ENCODE measurements at places on chromosomes 16 and 17.

DNA sequence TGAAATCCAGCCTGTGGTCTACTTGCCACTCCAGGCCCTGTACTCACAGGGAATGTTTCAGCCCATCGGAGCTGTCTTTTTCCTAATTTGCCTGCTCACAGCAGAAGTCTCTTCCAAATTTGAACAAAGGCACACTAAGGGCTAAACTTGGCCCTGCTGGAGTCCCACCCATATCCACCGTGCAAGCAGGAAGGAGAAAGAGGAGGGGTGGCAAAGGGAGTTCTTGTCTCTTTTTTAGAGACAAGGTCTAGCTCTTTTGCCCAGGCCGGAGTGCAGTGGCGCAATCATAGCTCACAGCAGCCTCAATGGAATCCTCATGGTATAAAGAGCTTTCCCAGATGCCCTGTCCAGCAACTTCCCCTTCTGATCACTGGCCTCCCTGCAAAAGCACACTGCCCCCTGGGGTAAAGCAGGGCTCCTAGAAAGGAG, 2.7 kb upstream of the PRM1 start:
- DNase-seq = peak; percentile 15

DNA sequence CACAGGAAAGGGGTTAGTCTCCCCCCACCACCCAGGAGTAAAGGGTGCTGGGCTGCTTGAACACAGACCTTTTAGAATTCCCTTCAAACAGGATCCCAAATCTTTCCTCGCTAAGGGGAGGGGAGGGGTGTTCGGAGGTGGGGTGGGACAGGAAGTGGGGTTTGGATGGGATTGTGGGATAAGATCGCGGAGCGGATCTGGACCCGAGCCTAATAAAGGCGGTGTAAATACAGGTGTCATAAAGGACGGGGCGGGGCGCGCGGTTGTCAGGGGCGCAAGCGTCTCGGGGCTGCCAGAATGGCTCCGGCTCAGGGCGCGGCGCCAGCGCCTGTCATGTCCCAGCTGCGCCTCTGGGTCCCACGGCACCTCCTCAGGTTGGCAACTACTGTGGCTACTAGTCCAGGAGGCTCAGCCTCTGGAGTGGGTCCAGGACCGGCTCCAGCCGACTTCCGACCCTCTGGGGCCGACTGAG, 59.8 kb upstream of the FBXO47 start:
- peak; percentile 19 for DNase-seq

- DNase-seq = no peak
These were observed 19.9 kb downstream of the GGA3 start for GRCh38 chr17:75241502-75241901.

GRCh38 chr17:161481-161880, 20.0 kb downstream of the DOC2B start:
- DNase-seq = no peak

DNA sequence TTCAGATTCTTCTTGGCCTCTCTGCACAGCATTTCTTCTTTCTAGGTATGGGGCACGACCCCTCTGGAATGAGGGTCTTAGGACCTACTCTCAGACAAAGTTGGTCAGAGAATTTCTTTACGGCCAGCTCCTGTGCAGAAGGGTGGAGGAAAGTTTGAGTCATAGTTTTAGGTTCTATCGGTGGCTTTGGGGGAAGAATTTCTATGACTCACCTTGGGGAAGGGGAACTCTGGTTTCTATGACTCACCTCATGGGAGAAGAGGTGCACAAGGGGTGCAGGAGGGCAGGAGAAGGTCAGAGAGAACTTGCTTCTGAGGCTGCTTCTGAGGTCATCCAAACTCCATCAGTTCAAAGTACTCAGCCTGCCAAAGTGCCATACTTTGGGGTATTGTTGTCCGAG, 2.5 kb upstream of the ABCC12 start:
- DNase-seq = peak; percentile 42

DNA sequence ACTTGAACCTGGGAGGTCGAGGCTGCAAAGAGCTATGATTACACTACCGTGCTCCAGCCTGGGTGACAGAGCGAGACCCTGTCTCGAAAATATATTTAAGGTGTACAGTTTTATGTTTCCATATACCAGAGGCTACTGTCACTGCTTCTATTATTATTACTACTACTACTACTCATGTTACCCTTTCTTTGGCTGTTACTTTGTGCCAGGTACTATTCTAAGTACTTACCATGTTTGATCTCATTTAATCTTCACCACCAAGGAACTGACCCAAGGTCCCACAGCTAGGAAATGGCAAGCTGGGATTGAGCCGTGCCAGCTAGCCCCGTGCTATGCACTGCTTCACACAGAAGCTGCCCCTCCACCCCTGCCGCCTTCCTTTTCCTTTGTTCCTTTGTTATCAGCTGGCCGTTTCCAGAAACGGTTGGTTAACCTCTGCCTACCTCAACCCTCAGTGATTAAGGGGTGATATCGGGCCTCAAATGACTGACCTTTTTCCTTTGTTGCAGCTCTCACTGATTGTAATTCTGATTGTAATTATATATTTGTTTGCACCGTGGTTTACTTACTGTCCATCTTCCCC, 78.4 kb downstream of the ABCC1 start:
- no peak for DNase-seq

DNA sequence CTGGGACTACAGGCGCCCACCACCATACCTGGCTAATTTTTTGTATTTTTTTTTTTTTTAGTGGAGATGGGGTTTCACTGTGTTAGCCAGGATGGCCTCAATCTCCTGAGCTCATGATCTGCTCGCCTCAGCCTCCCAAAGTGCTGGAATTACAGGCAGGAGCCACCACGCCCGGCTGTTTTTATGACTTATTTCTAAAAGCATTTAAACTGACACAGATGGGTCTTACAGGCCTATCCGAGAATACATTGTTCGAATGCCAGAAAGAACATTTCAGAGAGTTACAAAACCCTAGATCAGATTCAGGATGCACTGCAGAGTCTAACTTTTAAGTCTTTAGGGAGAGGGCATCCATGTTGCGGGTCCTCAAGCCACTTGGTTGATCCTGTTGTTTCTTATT, 234.7 kb upstream of the MAF start:
- peak; percentile 9 for DNase-seq

- DNase-seq = no peak
These were observed 645 bp downstream of the NLGN2 start for GRCh38 chr17:7408252-7408727.

DNA sequence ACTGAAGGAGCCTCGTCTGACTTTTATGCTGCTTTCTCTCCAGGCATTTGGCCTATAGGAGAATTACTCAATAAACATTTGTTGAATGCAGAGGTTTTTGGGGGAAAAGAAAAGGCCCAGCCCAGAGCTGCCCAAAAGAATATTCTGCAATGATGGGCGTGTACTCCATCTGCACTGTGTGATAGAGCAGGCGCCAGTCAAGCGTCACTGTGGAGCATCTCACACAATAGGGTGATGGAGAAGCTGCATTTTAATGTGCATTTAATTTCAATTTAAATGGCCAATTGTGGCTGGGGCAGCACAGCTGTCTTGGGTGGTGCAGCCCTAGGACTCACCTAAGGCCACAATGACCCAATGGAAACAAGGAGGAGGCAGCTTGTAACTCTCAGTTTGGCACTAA, 20.6 kb downstream of the GLYR1 start:
- DNase-seq = no peak

DNA sequence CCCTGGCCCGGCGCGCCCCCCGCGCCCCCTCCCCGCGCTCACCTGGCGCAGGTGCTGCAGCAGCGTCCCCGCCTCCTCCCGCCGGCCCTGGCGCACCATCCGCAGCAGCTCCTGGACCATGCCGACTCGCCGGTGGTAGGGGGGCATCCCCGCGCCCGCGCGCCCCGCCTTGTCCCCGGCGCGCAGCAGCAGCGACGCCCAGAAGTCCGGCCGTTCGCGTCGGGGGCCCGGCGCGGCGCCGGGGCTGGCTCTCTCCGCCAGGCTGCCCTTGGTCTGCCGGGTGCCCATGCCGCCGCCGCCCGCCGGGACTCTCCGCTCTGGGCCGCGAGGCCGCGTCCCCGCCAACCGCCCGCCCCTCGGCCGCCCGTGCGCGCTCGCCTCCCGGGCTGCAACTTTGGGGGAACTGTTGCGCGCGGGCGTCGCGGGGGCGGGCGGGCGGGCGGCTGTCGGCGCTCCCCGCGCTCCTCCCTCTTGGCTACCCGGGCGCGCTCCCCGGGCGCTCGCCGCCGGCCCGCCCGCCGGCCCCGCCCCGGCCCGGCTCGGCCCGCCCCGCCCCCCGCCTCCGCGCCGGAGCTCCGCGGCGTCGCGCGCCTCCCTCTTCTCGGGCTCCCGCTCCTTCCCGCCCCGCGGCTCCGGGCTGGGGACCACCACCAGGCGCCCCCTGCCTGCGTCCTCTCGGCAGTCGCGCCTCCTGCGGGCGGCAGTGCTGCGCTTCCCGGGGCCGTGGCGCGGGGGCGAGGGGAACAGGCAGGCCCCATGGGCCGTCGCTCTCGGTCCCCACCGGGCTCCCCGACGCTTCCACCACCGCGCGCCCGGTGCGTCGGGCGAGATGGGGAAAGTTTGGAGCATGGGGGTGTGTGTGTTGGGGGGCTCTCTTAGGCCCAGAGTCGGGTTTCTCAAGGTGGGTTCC, at the start of gene LRRC75A:
TSS of gene LRRC75A (minus strand) at position 491 of the 910 bp plus-strand sequence. CDS start at position 288, 203 bp downstream.
- peak; percentile 22 for DNase-seq

GRCh38 chr16:88519240-88519639, 51.0 kb upstream of the ZC3H18 start:
- DNase-seq = no peak

DNA sequence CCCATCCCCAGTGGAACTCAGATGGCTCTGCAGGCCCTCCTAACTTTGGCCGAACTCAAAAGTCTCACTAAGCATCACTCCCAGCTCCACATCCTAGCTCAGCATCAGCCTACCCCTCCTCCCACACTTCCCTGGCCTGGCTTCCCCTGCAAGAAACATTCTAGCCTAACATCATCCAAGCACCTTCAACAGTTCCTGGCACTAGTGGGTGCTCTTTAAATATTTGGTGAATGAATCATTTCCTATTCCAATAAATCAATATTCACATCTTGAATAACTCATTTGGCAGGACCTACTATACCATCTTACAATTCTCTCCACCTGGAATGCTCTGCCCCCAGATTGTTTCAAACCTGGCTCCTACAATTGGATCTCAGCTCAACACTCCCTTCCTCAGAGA, 11.0 kb upstream of the BBS2 start:
- peak; percentile 22 for DNase-seq

DNA sequence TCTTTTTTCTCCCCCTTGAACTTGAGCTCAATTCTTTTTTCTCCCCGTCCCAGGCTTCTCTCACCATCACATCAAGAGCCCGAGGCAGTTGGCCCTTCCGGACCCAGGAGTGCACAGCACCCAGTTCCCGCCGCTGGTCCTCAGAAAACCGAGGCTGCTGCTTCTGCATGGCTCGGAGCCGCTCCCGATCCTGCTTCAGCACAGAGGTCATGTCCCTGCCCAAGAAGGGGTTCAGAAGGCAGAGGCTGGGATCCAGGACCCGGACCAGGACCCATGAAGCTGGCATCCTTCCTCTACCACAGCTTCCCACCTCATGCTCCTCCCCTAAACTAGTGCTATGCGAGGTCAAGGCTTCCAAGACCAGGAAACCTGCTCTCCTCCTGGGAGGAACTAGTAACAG, 10.5 kb downstream of the PER1 start:
- DNase-seq = no peak

- peak; percentile 78 for DNase-seq
These were observed 32.4 kb downstream of the FOXK2 start for GRCh38 chr17:82551779-82552457.

GRCh38 chr17:699345-699744, 15.3 kb downstream of the VPS53 start:
- DNase-seq = peak; percentile 23

GRCh38 chr17:4467287-4467686, 31.4 kb upstream of the SPNS2 start:
- DNase-seq = no peak

DNA sequence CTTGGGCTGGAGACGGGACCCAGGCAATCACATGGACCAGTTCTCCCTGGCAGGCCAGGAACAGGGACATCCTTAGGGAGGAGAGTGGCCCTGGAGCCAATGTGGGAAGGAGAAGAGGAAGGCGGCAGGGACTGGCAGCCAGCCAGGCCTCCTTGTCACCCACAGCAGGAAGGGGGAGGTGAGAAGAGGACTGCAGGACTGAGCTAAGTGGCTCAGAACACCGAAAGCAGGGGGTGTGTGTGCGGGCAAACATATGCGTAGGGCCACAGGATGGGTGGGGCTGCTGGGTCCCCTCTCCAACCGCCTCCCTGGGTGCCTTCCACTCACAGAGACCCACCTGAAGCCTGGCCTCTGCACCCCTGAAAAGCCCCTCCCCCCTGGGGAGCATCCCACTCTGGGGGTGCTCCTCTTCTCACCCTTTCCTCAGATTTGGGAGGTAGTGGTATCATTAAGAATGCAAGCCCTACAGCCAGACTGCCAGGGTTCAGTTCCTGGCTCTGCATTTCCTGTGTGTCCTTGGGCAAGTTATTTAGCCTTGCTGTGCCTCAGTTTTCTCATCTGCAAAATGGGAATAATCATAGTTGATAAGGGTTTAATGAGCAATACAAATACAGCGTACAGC, 8.1 kb downstream of the PNMT start:
- DNase-seq = no peak

DNA sequence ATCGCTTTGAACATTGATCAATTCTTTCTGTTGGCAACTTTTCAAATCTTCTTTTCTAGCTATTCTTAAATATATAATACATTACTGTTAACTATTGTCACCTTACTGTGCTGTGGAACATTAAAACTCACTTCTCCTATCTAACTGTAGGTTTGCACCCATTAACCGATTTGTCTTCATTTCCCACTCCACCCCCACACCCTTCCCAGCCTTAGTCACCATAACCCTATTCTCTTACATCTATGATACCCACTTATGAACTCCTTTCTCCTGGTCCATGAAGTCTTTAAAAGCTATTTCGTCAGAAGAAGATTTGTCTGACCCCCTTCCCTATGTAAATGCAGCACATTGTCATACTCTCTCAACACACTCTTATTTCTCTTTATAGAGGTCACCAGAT, 993.4 kb upstream of the EEF2KMT start:
- DNase-seq = no peak

DNA sequence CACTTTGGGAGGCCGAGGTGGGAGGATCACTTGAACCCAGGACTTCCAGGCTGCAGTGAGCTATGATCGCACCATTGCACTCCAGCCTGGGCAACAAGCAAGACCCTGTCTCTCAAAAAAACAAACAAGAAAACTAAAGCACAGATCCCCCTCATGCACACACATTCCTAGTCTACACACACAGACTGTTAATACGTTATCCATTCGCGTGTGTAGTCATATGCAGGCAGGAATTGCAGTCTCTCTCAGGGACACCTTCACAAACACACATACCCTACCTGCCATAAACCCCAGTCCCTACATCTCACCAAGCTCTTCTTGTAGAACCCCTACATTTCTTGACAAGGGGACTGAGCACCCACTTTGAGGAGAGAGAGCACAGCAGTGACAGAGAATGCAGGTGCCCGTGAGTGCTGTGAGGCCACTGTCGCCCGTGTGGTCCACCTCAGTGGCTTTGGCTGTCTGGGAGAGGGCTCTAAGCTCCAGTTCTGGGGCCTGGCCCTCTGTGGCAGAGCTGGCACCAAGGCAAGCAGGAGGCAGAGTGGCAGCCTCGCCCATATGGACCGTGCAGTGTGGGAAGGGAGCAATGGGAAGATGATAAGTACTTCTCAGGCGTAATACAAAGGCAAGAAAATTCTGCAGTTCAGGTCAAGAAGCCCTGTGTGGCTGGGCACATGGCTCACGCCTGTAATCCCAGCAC, 59.0 kb upstream of the RPH3AL start:
- no peak for DNase-seq

GRCh38 chr16:20510323-20510722, 59.0 kb downstream of the ACSM2A start:
- no peak for DNase-seq

- peak; percentile 13 for DNase-seq
These were observed 397 bp downstream of the NCOR1 start for GRCh38 chr17:16215002-16215272.

All from AG10803 (cell line).